Activated CD4-positive, alpha-beta memory T cell treated with anti-CD3 and anti-CD28 coated beads, Interleukin-2, amount 10 ng/mL, durations not matched to agents 7 days and 5 days (primary cell): ENCODE measurements at places on chromosomes 5 and 9.

DNA sequence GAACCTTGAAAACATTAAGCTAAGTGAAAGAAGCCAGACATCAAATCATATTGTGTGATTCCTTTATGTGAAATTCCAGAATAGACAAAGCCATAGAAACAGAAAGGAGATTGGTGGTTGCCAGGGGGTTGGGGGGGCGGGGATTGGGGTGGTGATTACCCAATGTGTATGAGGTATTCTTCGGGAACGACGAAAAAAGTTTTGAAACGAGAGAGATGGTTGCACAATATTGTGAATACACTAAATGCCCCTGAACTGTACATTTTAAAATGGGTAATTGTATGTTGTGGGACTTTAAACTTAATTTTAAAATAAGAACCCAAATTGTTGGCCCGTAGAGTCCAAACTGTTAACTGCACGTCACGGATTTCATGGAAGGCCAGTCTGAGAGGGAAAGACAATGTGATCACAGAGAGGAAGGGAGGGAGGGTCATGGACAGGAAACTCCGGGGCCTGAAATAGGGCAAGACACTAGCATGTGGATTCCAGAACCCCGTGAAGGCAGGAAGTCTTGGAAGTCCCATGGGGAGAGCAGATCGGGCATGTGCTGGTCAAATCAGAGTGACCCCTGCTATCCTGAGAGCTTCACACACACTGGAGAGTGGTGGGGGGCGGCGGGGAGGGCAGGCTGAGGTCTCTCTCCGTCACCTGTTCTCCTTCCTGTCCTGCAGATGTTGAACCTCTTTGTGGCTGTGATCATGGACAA is 218.4 kb downstream of the CACNA1B start:
- DNase-seq, result peak; percentile 4

DNA sequence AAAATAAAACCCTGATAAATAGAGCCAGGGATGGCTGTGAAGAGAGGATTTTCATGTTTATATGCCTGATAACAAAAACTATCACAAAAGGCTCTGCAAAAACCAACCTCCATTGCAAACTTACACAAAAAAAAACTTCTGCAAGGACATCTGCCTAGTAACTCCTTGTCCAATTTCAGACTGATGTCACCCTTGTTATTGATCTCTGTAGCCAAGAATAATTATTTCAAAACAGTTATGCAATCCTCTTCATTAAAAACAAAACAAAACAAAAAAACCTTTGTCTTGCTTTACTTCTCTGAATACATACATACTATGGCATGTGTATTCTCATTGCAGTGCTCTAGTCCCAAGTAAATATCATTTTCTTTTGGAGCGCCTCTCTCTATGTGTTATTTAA is 49.7 kb downstream of the PHAX start:
- DNase-seq, result no peak

- DNase-seq, result no peak
These were observed 33.4 kb downstream of the SARDH start for GRCh38 chr9:133704711-133705181.

DNA sequence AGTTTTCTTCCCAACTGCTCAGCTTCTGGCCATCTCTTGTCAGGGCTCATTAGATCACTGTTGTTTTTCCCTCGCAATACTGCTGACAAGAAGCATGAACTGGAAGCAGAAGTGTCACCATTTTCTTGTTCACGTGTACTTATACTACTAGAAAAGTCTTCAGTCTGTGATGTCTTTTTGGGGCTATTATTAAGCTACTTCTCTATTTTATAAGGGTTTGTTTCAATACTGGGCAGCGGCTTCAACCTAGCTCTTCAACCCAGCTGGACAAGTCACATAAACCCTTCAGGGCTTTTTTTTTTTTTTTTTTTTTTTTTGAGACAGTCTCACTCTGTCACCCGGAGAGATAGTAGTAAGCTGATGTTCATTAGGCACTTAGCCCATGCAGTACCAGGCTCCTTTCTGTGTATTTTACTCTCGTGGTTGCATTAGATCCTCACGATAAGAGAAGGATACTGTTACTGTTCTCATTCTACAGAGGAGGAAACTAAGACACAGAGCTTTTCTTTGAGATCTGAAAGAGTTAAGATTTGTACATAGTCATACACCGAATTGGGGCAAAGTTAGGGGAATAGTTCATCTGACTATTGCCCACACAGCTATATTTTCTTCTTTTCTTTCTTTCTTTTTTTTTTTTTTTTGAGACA is 20.5 kb downstream of the RAPGEF1 start:
- no peak for DNase-seq

DNA sequence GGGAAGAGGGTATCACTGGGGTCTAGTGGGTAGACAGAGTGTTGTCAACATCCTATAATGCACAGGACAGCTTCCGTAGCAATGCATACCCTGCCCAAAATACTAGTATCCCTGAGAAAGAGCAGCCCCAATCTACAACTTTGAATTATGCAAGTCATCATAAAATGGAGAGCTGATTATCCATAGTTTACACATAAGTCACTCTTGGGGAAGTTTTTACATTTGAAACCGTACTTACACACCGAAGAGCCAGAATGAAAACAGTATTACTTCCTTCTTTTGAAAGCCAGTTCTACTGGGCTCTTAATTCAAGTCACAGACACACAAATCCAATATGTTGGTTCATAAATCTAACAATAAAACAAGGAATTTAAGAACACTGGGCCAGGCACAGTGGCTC is 21.6 kb downstream of the RNF145 start:
- no peak for DNase-seq

DNA sequence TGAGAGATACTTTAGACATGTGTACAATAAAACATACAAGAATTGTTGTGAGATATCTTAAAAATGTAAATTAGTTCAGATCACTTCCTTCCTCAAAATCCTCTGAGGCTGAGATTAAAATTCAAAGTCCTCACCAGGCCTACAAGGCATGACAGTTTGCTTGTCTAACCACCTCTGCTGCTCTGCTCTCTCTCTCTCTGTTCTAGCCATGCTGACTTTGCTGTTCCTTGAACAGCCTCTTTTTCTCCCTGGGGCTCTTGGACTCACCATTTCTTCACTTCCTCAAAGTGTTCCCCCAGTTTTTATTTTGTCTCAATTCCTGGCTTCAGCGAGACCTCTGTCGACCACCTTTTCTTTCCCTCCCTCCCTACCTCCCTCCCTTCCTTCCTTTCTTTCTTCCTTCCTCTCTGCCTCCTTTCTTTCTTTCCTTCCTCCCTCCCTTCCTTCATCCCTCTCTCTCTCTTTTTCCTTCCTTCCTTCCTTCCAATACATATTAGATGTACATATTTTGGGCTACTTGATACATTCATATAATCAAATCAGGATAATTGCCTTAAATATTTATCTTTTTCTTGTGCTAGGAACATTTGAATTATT is 27.0 kb downstream of the CATSPER3 start:
- DNase-seq, result no peak

GRCh38 chr5:74556631-74557595 is 83.6 kb downstream of the ENC1 start:
- no peak for DNase-seq
